ENCODE measurements at places on chromosomes 4 and X. TPM values are rescaled to one million over a fixed set of nuclear protein-coding genes. Genes with fewer than 3 reads are reported as not detected.

GRCh38 chr4:35934320-35934981, 309.9 kb downstream of the ARAP2 start:
- DNase-seq = no peak
- H3K4me3 ChIP-seq = no peak overlapping the region
- no peak overlapping the region for H3K27ac ChIP-seq
- no peaks in the 10 kb centered on the region for H3K4me1 ChIP-seq
- peaks cover 3% of the 10 kb centered on the region for H3K27me3 ChIP-seq

DNA sequence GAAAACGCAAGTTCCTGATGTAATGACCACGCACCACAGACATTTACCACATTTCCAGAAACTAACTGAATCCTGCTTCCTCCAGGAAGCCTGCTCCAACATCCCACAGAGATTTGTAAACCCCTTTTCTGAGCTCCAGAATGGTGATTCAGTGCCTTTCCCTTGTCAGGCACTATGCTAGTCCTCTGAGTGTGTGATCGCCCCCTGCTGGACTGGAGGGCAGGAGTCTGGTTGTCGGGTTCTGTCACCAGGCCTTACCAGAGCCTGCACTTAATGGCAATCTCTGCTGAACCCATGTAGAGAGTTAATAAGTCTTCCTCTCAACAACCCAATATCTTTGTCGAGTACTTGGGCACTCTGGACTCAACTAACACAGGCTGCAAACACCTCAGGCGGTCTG, 14.5 kb upstream of the KDM5C start:
- H3K27me3 ChIP-seq = no peaks in the 10 kb centered on the region
- DNase-seq = peak; percentile 50
- H3K27ac ChIP-seq = peak overlapping the region; percentile 65
- H3K36me3 ChIP-seq = no peaks in the 10 kb centered on the region

GRCh38 chr4:150656891-150657290, 74.9 kb downstream of the MAB21L2 start:
- H3K4me1 ChIP-seq = no peaks in the 10 kb centered on the region

DNA sequence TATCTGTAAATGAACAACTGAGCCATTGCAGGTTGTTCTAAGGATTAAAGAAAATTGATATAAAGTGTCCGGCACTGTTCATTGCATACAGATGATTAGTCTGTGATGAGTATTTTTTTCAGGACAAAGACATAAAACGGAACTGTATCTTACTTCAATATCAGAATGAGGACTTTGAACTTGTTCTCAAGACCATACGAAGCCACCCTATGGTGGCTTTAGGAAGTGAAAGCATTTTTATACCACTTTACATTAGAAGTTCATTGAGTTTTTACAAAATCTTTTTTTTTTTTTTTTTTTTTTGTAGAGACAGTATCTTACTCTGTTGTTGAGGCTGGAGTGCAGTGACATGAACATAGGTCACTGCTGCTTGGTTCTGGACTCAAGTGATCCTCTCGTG, 45.2 kb upstream of the TRIM2 start:
- DNase-seq = no peak
- H3K27ac ChIP-seq = peak overlapping the region; percentile 44
- peaks cover 2% of the 10 kb centered on the region for H3K36me3 ChIP-seq
- no peak overlapping the region for H3K4me3 ChIP-seq
- peaks cover 51% of the 10 kb centered on the region for H3K4me1 ChIP-seq

GRCh38 chr4:122539861-122540465, 80.9 kb downstream of the IL21 start:
- no peaks in the 10 kb centered on the region for H3K27me3 ChIP-seq
- H3K4me1 ChIP-seq = peaks cover 62% of the 10 kb centered on the region
- DNase-seq = no peak
- H3K4me3 ChIP-seq = peak overlapping the region; percentile 7

GRCh38 chr4:53005149-53005546, 143.0 kb downstream of the RASL11B start:
- DNase-seq = no peak
- H3K27me3 ChIP-seq = no peaks in the 10 kb centered on the region
- no peak overlapping the region for H3K4me3 ChIP-seq
- H3K36me3 ChIP-seq = peaks cover 25% of the 10 kb centered on the region
- no peak overlapping the region for H3K27ac ChIP-seq
- H3K4me1 ChIP-seq = peaks cover 4% of the 10 kb centered on the region

DNA sequence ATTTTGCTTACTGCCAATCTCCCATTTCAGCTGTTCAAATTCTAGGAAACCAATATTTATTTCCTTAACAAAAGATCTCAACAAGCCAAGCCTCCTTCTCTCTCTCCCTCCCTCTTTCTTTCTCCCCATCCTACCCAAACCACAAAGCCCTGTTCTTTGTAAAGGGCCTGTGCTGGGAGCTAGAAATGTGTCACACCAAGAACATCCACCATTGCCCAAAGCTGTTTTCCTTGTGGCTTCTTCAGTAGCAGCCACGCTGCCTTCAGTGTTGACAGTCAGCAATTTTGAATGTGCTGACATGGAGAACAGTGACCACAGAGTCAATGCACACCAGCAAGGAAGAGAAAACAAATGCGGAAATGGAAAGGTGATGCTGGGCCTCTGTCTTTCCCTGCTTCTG, 203.0 kb downstream of the MAML3 start:
- H3K4me3 ChIP-seq = peak overlapping the region; percentile 37
- peak overlapping the region; percentile 80 for H3K27ac ChIP-seq
- H3K36me3 ChIP-seq = peaks cover 2% of the 10 kb centered on the region

DNA sequence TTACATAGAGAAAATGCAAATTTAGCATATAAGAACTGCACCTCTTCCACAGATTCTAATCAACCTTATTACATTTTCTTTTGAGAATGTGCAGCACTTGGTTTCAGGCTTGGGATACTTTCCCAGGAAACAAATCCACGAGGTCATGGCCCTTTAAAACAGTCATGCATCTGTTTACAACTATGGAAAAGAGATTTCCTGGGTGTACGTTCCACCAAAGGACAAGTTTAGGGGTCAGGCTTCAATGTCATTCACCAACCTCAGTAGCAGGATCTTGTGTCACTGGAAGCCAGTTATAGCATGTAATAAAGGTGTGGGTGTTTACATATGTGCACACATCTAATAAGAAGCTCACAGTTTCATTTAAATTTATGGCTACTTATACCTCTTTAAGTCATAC, 30.7 kb downstream of the EREG start:
- no peak overlapping the region for H3K27ac ChIP-seq
- H3K4me3 ChIP-seq = no peak overlapping the region
- H3K4me1 ChIP-seq = peaks cover 8% of the 10 kb centered on the region
- no peaks in the 10 kb centered on the region for H3K27me3 ChIP-seq
- H3K36me3 ChIP-seq = no peaks in the 10 kb centered on the region

- H3K4me1 ChIP-seq = peaks cover 18% of the 10 kb centered on the region
- H3K27me3 ChIP-seq = no peaks in the 10 kb centered on the region
- DNase-seq = no peak
- H3K4me3 ChIP-seq = no peak overlapping the region
- peaks cover 26% of the 10 kb centered on the region for H3K36me3 ChIP-seq
- no peak overlapping the region for H3K27ac ChIP-seq
Observed at GRCh38 chr4:74166135-74166534, 8.2 kb downstream of the MTHFD2L start.

- H3K36me3 ChIP-seq = no peaks in the 10 kb centered on the region
- H3K27me3 ChIP-seq = no peaks in the 10 kb centered on the region
- DNase-seq = no peak
- no peaks in the 10 kb centered on the region for H3K4me1 ChIP-seq
Observed at GRCh38 chrX:68647156-68647957, at the start of gene STARD8. TSS of gene STARD8 (plus strand) at chrX:68647666. CDS start at chrX:68647883, 217 bp downstream.

- peaks cover 38% of the 10 kb centered on the region for H3K4me1 ChIP-seq
- H3K27me3 ChIP-seq = no peaks in the 10 kb centered on the region
- no peak for DNase-seq
- H3K36me3 ChIP-seq = peaks cover 42% of the 10 kb centered on the region
- no peak overlapping the region for H3K4me3 ChIP-seq
- no peak overlapping the region for H3K27ac ChIP-seq
Observed at GRCh38 chr4:105276361-105277104, 129.9 kb downstream of the TET2 start.

DNA sequence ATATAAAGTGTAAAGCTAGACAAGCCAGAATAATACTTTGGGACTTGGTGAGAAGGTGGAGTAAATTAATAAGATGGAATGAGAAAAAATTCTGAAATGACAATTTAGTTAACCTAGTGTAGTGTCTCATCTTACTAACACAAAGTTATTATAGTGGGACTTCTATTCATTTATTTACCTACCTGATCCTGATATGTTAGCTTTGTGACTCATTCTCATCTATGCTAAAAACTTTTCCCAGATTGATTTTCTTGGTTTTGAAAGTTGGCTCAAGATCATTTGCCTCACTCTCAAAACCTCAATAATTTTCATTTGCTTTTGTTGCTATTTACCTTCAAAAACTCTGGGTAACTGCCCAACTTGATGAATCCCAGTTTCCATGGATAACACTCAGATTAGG, 698.6 kb downstream of the SH3BGRL start:
- H3K36me3 ChIP-seq = no peaks in the 10 kb centered on the region
- no peak overlapping the region for H3K4me3 ChIP-seq
- no peaks in the 10 kb centered on the region for H3K27me3 ChIP-seq
- no peak overlapping the region for H3K27ac ChIP-seq
- no peak for DNase-seq
- H3K4me1 ChIP-seq = no peaks in the 10 kb centered on the region

DNA sequence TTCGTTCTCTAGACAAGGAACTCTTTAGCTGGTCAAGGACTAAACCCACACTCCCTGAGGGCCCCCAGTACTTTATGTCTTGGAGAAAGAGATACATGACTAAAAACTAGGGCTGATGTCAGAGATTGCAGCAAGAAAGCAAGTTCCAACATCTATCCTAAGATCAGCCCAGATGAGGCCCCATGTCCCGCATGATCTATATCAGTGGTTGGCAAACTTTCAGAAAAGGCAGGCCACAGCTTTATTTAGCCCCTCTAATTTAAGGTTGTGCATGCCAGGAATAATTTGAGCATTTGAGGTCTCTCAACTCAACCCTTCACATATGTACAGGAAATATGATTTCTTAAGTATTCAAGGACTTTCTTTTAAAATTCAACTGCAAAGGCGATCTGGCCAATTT, 44.1 kb upstream of the FRMD7 start:
- DNase-seq = no peak
- H3K36me3 ChIP-seq = no peaks in the 10 kb centered on the region
- no peak overlapping the region for H3K27ac ChIP-seq
- H3K4me3 ChIP-seq = no peak overlapping the region

GRCh38 chr4:187207931-187208330, 484.3 kb upstream of the FAT1 start:
- no peak overlapping the region for H3K4me3 ChIP-seq
- no peaks in the 10 kb centered on the region for H3K36me3 ChIP-seq
- no peak overlapping the region for H3K27ac ChIP-seq
- no peaks in the 10 kb centered on the region for H3K27me3 ChIP-seq
- DNase-seq = no peak
- H3K4me1 ChIP-seq = no peaks in the 10 kb centered on the region

DNA sequence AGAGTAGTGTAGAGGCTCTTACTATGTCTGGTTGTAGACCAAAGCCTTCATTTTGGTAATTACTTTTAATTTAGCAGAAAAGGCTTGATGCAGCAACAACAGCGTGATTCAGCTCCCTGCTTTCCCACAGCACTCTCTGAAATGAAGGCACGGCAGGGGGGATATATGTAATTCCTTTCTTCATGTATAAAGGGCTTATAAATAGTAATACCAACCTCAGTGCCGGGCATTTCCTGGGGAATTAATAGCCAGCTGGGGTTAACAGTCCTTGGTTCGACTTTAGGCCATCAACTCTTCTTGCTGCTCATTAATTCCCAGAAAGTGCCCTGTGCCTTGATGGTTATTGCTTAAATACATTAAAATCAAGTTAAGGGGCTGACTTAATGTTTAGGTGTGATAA, 669.0 kb downstream of the ZNF674 start:
- H3K27me3 ChIP-seq = no peaks in the 10 kb centered on the region
- DNase-seq = no peak
- H3K27ac ChIP-seq = no peak overlapping the region
- no peak overlapping the region for H3K4me3 ChIP-seq
- H3K36me3 ChIP-seq = no peaks in the 10 kb centered on the region

The RTL3 gene
- total RNA-seq = not detected

The ARHGAP10 gene
- total RNA-seq = 5.8 TPM

The GAGE12F gene
- total RNA-seq = not detected

The POF1B gene
- total RNA-seq = not detected

The SLITRK4 gene
- not detected for total RNA-seq

The PDZD4 gene
- 0.38 TPM for total RNA-seq

The XAGE3 gene
- total RNA-seq = not detected

The SAGE1 gene
- total RNA-seq = not detected
